ENCODE measurements at places on chromosomes 13 and 19. TPM values are rescaled to one million over a fixed set of nuclear protein-coding genes. Genes with fewer than 3 reads are reported as not detected.

GRCh38 chr13:51970349-51970748 lies 40.9 kb downstream of the ATP7B start:
- peak; percentile 67 for DNase-seq

DNA sequence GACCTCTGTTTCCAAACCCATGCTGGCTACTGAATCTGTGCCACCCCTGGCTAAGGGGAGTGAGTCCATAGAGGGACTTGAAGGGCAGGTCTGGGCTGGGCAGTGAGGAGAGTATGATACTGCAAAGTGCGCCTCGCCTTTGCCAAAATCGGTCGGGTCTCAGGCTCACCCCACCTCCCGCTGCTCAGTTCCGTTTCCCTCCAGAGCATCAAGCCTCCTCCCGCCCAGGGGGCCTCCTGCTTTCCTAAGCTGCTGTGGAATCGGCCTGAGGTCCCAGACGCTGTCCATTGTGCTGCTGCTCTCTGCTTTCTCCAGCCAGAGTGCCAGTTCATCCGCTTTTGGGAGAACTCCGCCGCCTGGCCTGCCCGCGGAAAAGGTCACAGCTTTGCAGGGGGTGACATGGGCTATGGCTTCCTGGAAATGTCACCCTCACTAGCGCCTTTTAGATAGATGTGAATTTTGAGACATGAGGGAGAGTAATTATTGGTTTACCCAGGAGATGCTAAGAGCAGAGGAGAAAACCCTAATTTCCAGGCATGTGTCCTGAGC lies 1418.4 kb downstream of the UQCRFS1 start:
- peak; percentile 72 for DNase-seq

The NLRP4 gene
- total RNA-seq = not detected

DNA sequence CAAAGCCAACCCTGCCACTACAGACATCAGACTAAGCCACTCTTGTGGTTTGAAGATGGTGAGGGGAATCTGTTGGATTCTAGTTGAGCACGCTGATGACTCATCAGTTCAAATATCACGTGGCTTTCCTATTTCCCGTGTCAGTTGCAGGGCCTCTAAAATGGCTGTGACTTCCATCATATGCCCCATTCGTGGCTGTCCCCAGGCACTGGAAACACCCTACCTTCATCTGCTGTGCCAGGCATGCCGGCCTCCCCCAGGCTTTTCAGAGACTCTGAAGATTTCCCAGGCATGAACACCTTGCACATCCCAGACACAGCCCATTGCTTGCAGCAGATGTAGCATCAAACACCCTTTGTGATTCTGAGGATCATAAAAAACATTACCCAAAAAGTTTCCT lies 659.9 kb downstream of the UQCRFS1 start:
- DNase-seq = peak; percentile 61

The PLIN4 gene
- total RNA-seq = not detected

GRCh38 chr19:13856497-13856896 lies 20.4 kb upstream of the NANOS3 start:
- DNase-seq = no peak

The PLK5 gene
- total RNA-seq = not detected

DNA sequence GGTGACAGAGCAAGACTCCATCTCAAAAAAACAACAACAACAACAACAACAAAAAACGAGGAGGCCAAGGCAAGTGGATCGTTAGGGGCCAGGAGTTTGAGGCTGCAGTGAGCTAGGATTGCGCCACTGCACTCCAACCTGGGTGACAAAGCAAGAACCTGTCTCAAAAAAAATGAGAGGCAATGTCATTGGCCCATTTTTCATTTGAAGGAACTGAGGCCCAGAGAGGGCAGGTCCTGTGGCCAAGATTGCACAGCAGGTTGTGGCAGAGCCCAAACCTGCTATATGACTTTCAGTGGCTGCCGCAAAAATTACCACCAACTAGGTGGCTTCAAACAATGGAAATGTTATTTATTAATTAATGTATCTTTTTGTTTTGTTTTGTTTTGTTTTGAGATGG lies 5.5 kb downstream of the PIK3R2 start:
- DNase-seq = no peak

DNA sequence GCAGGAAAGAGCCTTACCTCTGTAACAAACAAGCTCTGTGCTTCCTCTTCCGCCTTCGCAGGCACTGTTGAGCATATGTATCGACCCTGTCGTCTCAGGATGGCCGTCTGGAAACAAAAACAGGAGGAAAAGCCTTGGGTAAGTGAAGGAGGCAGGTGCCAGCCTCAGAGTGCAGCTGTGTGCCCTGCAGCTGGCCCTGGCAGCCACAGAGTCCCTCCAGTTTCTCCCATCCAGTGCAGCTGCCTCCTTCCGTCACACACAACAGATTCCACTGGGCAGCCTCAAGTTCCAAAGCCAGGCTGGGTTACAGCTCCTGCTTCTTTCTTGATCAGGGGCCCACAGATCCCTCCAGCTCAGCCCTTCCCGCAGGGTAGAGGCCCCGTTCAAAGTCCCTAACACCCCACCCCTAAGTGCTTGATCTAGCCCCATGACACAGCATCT lies 47.7 kb downstream of the DOCK9 start:
- no peak for DNase-seq

The ZNF570 gene
- 3.6 TPM for total RNA-seq

DNA sequence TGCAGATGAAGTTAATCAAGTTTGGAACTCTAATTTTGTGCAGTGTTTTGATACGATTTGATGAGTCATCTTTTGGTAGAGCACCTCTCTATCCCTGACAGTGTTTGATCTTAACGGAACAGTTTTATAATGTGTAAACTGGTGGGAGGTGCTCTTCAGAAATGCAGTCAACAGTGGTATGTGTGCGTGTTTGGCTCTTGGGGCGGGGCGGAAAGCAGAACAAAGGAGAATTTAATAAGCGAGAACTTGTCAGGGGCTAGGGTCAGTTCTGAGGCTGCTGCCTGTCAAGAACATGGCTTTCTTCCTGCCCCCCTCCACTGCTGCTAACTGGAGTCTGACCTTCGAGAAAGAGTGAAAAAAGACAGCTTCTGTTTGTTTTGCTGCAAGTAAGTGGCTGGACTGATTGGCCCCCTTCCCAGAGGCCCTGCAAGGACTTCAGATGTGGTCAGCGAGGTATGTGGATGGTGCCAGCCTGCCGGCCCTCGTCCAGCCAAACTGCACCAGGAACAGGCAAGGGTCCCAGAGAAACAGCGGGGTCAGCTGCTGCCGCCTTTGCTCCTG lies 40.8 kb downstream of the BBC3 start:
- DNase-seq = peak; percentile 86

- DNase-seq = no peak
Observed at GRCh38 chr19:45175515-45176345, 2.3 kb downstream of the TRAPPC6A start.

- DNase-seq = no peak
Observed at GRCh38 chr13:79678100-79678499, 197.1 kb downstream of the NDFIP2 start.

DNA sequence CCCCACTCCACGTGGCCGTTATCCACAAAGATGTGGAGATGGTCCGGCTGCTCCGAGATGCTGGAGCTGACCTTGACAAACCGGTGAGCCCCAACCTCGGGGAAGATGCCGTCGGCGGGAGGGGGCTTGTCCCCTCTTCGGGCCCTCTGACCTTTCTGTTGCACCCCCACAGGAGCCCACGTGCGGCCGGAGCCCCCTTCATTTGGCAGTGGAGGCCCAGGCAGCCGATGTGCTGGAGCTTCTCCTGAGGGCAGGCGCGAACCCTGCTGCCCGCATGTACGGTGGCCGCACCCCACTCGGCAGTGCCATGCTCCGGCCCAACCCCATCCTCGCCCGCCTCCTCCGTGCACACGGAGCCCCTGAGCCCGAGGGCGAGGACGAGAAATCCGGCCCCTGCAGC lies 4.8 kb downstream of the CCER2 start:
- no peak for DNase-seq

- DNase-seq = no peak
Observed at GRCh38 chr19:9986787-9987281, 23.5 kb downstream of the COL5A3 start.

The ATP8A2 gene
- total RNA-seq = 0.38 TPM

GRCh38 chr19:38684862-38685665 lies 37.6 kb downstream of the ACTN4 start:
- DNase-seq = no peak

GRCh38 chr13:80361883-80362327 lies 21.0 kb upstream of the SPRY2 start:
- no peak for DNase-seq

DNA sequence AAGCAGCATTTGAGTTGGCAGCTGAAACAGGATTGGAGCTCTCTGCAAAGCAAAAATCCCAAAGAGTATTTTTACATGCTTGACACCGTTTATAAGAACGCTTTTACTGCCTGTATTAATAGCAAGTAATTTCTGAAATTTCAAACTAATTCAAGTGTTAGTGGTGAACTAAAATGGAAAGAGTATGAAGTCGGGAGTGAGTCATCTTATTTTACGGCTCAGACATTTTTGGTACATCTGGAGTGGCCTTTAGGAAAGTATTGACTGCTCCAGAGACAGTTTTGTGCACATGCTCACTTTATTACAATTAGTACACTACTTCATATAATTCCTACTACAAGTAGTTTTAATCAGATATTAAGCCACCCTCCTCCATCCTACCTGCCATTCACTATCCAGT lies 167.4 kb downstream of the SLITRK6 start:
- DNase-seq = no peak

GRCh38 chr13:30289533-30289932 lies 17.8 kb downstream of the KATNAL1 start:
- DNase-seq = no peak

- no peak for DNase-seq
Observed at GRCh38 chr19:42538841-42539709, 10.8 kb upstream of the CEACAM1 start.

DNA sequence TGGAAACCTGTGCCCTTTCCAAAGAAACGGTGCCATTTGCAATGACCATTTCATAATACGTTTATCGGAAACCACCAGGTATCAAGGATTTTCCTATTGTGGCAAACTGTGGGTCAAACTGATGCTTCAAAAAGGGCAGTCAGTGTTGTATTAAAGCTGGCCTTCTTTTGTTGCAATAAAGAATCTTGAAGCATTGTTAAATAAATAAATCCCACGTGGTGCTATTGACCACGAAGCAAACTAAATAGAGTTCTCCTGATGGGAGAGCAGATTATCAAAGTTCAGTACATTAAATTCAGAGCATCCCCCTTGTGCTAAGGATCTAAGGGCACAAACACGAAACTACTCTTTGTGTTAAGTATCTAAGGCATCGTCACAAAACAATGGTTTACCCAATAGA lies 545.9 kb upstream of the MIR17HG start:
- DNase-seq = no peak

- peak; percentile 66 for DNase-seq
Observed at GRCh38 chr19:56477429-56478338, 539 bp upstream of the ZNF667 start.

DNA sequence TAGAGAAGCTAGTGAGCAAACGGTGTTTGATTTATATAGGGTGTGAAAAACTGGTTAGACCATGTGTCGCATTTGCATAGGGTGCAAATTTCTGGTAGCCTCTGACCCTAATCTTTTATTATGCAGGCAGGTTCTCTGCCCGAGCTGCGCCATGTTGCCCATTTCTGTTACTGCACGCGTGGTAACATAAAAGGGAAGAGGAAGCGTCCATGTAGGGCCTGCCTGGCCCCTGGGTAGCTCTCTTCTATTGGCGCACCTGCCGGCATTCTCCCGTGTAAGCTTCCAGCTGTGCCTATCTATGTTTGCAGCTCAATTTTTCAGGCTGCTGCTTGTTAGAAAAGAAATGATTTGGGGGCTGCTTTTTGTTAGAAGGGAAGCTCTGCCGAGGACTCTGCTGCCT lies 14.0 kb upstream of the CD70 start:
- DNase-seq = no peak

DNA sequence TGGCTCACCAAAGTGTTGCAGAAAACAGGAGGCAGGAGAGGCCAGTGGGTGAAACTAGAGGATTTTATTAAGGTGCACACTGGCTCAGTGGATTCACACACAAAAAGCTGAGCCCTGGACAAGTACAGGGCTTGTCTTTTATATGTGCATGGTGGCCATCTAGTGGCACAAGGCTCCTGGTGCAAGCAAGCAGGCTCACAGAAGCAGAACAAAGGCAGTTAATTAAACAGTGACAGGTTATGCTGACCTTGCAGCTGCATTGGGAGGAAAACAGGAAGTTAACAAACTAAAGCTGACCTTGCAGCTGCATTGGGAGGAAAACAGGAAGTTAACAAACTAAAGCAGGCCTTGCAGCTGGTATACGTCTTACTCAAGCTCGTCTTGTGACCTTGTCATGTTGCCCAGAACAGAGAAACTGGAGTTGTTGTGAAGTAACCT lies 65.3 kb upstream of the ZNF681 start:
- no peak for DNase-seq

The S1PR4 gene
- total RNA-seq = 43.7 TPM

DNA sequence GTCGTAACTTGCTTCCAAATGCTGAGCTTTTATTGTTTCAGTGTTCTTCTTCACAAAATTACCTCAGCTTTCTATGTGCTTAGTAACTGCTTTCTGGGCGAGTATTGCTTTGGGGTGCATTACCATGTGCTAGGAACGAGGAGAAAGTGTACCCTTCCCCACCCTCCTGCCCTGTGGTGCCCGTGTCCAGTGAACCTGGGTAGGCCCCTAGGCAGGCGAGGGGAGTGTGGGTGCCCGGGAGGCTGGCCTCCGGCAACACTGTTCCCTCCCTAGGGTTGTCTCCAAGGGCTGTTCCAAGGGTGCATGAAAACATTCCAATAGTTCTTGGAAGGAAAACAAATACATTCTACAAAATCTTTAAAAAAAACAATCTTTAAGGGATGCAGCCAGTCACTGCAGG lies 216.5 kb upstream of the SOX1 start:
- DNase-seq = no peak

- no peak for DNase-seq
Observed at GRCh38 chr13:80360453-80360800, 19.5 kb upstream of the SPRY2 start.

GRCh38 chr19:29315556-29316190 lies 102.7 kb upstream of the UQCRFS1 start:
- DNase-seq = no peak

The IGFL1 gene
- total RNA-seq = not detected

- DNase-seq = no peak
Observed at GRCh38 chr13:34124666-34125306, 306.8 kb downstream of the RFC3 start.

The NKPD1 gene
- total RNA-seq = 0.28 TPM

The UPK1A gene
- 0.77 TPM for total RNA-seq

The C13orf42 gene
- not detected for total RNA-seq

GRCh38 chr19:30341611-30342201 lies 30.5 kb upstream of the ZNF536 start:
- DNase-seq = no peak

- DNase-seq = no peak
Observed at GRCh38 chr13:51134763-51135365, 23.8 kb upstream of the C13orf42 start.

Data from activated CD4-positive, alpha-beta T cell treated with anti-CD3 and anti-CD28 coated beads, Interleukin-2, amount 10 ng/mL, durations not matched to agents 24 days and 14 days (primary cell).